Lower lobe of right lung (tissue), 2 donors: ENCODE measurements at places on chromosomes 11 and 22.

DNA sequence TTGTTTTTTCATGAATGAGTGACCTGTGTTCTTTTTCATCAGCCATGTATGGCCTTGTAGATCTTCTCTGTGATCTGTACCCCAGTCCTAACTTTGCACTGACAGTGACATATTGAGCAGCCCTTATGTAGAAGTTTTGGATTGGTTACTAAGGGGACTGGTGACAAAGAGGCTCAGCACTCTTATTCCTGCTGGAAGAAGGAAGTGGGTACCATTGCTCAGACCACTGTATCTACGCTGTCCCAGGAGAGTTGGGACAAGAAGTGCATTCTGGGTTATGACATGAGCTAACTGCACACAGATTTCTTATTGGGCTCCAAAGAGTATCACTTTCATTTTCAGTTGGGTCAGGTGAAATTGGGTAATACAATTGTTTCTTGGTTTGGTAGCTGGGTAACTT, 107.8 kb upstream of the RASSF10 start:
- DNase-seq, result no peak

DNA sequence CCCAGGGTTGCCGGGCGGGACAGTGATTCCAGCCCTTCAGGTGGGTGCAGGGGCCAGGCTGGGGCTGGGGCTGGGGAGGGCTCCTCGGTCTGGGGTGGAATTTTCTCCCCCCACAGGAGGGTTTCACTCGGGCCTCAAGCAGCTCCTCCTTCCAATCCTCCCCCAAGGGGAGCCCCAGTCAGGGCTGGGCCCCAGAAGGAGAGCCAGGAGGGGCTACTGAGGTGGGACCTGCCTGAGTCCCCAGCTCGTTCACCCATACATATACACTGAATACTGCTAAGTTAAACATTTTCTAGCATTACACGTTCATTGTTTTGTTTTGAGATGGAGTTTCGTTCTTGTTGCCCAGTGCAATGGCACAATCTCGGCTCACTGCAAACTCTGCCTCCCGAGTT, 1.5 kb upstream of the CRACR2B start:
- DNase-seq, result no peak

DNA sequence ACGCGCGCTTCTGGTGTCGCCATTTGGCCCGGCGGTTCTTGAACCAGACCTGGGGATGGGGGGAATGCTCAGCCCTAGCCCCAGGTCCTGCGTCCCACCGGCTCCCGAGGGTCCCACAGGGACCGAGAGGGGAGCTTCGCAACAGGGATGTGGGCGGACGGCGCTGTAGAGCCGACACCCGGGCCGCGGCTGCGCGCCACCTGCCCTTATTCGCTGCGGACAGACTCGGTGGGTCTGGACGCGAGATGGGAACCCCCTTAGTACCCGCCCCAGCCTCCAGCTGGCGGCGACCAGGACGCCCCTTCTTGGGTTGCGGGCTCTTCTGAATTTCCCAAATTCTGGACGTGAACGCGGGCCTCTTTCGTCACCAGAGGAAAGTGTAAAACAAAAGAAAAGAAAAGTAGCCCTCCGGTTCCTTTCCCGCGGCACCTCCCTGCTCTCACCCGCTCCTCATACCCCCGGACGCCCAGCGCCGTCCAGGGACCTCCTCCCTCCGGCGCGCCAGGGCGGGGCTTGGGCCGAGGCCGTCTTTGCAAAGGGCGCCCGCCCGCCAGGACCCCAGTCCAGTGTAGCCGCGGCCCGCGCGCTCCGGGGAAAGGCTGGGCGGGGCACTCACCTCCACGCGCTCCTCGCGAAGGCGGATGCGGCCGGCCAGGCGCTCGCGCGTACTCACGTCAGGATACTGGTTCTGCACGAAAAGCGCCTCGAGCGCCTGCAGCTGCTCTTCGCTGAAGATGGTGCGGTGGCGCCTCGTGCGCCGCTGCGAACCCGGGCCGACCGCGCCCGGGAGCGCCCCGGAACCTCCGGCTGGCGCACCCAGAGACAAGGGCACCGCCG, 827 bp downstream of the GSC2 start:
- no peak for DNase-seq

- DNase-seq, result no peak
These were observed 2.5 kb downstream of the WBP2NL start for GRCh38 chr22:42001121-42001520.

GRCh38 chr22:42785706-42786499, 65.2 kb upstream of the A4GALT start:
- DNase-seq, result no peak

DNA sequence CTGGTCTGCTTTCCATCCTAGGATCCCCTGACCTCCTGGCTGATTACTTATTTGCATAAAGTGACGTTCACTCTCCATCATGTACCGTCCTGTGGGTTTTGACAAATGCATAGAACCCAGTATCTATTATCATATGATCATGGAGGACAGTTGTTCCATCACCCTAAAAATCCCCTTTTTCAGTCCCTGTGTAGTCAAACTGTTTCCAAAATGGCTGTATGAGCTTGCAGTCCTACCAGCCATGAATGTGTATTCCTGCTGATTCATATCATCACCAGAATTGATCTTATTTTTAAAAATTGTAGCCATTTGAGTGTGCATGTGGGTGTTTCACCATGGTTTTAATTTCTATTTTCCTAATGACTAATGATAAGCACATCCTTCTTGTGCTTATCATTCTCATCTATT, 108.8 kb downstream of the MPPED1 start:
- DNase-seq, result no peak

- DNase-seq, result no peak
These were observed 101.0 kb upstream of the AKIP1 start for GRCh38 chr11:8809939-8810539.

- DNase-seq, result no peak
These were observed 540.9 kb downstream of the RAB38 start for GRCh38 chr11:87634331-87634730.

- DNase-seq, result no peak
These were observed 12.8 kb upstream of the PRR5 start for GRCh38 chr22:44689173-44689572.

- no peak for DNase-seq
These were observed 1.2 kb downstream of the BACE1 start for GRCh38 chr11:117314840-117315239.

GRCh38 chr11:26043665-26044064, 288.3 kb upstream of the ANO3 start:
- no peak for DNase-seq

- DNase-seq, result no peak
These were observed 33.4 kb upstream of the GLYATL1 start for GRCh38 chr11:58905721-58906547.

- peak; percentile 45 for DNase-seq
These were observed 811 bp upstream of the P2RY2 start for GRCh38 chr11:73217131-73217809.

- no peak for DNase-seq
These were observed 42.0 kb downstream of the ALG9 start for GRCh38 chr11:111829185-111829968.

- no peak for DNase-seq
These were observed 23.0 kb downstream of the KCTD17 start for GRCh38 chr22:37074537-37074936.

- DNase-seq, result peak; percentile 88
These were observed at the start of gene DENND5A for GRCh38 chr11:9265211-9266131. Gene DENND5A, minus strand, starts transcription at chr11:9265350. Its CDS starts 281 bp downstream, at chr11:9265069.

DNA sequence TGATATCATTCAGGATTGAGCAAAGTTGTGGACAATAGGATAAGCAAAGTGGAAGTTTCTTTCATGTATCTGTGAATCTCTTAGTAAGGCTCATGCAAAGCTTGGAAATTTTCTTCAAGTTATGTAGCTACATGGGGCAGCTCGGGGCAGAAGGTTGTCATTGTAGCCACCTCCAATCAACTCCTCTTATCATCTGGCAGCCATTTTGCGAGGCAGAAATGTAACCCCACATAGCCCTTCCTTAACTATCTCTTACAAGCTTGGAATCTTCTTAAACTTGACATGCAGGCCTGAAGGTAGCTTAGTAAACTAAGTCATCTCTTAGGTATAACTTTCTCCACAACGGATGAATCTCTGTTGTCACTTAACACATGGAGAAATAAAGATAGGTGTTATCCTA, 392.8 kb downstream of the AASDHPPT start:
- no peak for DNase-seq

DNA sequence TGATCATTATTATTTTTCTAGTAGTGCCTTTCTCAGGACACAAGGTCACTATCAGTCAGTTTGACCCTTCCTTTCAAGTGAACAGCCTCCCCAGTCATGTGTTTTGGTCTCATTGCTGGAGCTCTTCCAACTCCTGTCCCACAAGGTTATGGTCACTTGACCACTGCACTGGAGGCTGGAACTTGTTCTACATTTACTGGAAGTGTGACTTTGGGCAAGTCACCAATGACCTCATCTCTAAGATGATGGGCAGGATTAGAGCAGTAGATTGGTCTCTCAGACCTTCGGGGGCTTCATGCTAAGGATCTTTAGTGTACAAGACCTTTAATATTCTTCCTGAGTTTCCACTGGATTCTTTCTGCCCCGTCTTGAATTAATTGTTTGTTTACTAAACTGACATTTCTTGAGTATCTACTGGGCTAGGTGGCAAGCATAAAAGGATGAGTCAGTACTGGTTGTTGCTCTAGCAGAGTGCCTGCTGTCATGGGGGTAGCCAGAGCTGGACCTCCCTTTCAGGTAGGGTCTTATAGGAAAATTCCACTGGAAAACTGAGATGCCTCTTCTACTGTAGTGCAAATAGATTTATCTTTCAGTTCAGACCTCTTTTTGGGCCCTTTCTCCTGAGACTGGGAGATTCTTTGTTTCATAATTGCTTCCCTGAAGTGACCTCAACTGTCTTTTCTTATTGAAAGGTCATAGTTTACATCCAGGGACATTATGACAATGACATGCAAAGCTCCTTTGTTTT, 106.8 kb downstream of the GRAMD1B start:
- no peak for DNase-seq

- DNase-seq, result no peak
These were observed 288.4 kb upstream of the CCDC90B start for GRCh38 chr11:83574519-83574918.

GRCh38 chr11:77449060-77449521, 24.8 kb downstream of the PAK1 start:
- no peak for DNase-seq

DNA sequence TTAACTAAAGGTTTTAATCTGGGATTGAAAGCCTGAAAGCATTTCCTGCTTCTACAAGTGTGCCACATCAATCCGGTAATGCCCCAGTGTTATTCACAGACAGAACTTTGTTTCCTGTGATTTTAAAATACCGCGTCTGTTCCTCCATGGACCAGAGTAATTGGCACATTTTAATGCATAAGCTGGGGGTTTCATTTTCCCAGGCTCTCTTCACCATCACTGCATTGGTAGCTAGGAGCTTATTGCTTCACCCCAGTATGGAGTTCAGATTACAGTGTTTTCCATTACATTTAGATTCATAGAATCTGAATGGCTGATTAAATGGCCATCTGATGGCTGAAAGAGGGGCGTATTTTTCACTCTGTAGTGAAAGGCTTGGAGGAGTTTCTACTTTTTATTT, 25.7 kb upstream of the CRTAM start:
- DNase-seq, result no peak

- DNase-seq, result peak; percentile 24
These were observed 6.9 kb downstream of the RAB3IL1 start for GRCh38 chr11:61910187-61911127.

- DNase-seq, result no peak
These were observed 7.5 kb upstream of the SEZ6L start for GRCh38 chr22:26161746-26162145.

DNA sequence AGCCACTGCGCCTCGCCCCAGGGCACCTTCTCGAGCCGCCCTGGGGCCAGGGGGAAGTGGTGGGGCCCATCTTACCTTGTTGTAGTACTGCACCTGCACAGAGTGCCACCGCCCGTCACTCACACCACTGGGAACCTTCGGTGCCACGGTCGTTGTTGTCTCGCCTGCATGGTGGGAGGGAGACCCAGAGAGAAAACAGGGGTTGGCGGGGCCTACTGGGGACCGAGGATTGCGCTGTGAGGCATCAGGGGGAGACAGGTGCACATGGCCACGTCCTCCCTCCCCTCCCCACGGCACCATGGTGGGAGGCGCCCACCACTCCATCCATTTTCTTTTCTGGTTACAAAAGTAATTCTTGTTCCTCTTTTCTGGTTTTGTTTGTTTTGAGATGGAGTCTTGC, 97.8 kb downstream of the TRMU start:
- DNase-seq, result no peak

GRCh38 chr11:75532200-75533048, 6.7 kb upstream of the GDPD5 start:
- peak; percentile 75 for DNase-seq

- no peak for DNase-seq
These were observed 12.8 kb downstream of the PTPRJ start for GRCh38 chr11:47992959-47993820.

- DNase-seq, result no peak
These were observed 831 bp downstream of the CD44 start for GRCh38 chr11:35139722-35140282.

DNA sequence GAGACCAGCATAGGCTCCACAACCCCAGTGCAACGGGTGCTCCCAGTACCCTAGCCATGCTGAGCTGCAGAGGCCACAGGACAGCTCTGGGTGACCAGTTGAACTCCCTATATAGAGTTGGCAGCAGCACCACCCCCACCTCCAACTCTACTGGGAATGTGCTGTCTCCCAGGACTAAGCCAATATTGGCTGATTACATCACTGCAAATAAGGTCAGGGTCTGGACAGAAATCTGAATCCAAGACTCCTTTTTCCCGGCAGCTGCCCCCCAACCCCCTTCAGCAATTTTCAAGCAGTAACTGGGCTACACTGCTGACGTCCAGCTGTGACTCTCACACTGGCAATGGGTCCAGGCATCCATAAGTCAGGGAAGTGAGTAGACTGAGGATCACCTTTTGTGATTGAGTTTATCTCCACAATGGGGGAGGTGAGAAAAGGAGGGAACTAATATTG, at the start of gene HPX:
Gene HPX, minus strand, starts transcription at position 82 of the 453 bp plus-strand sequence. Its CDS starts 24 bp downstream, at position 58.
- no peak for DNase-seq

- no peak for DNase-seq
These were observed 61.7 kb downstream of the DDI1 start for GRCh38 chr11:104098132-104098531.

GRCh38 chr11:122910775-122911174, 28.2 kb downstream of the JHY start:
- no peak for DNase-seq

GRCh38 chr22:19820880-19821522, 33.7 kb downstream of the GNB1L start:
- DNase-seq, result peak; percentile 41

- DNase-seq, result no peak
These were observed 8.4 kb downstream of the KCNQ1OT1 start for GRCh38 chr11:2691355-2691761.
